H1 (cell line): ENCODE measurements at places on chromosomes 6 and 20.

GRCh38 chr20:24169256-24169655 lies 180.7 kb upstream of the GGTLC1 start:
- no peaks in the 10 kb centered on the region for H3K27me3 ChIP-seq
- DNase-seq = no peak
- H3K27ac ChIP-seq = no peak overlapping the region
- H3K36me3 ChIP-seq = no peaks in the 10 kb centered on the region
- H3K4me1 ChIP-seq = no peaks in the 10 kb centered on the region; the same call in 1 of the 2 replicates
- H3K4me3 ChIP-seq = no peak overlapping the region

GRCh38 chr20:62636446-62636845 lies 5.9 kb upstream of the SLCO4A1 start:
- H3K27ac ChIP-seq = no peak overlapping the region
- H3K27me3 ChIP-seq = no peaks in the 10 kb centered on the region
- H3K4me1 ChIP-seq = peaks cover 14% of the 10 kb centered on the region; the same call in 1 of the 2 replicates
- DNase-seq = no peak
- H3K36me3 ChIP-seq = no peaks in the 10 kb centered on the region
- H3K4me3 ChIP-seq = no peak overlapping the region

DNA sequence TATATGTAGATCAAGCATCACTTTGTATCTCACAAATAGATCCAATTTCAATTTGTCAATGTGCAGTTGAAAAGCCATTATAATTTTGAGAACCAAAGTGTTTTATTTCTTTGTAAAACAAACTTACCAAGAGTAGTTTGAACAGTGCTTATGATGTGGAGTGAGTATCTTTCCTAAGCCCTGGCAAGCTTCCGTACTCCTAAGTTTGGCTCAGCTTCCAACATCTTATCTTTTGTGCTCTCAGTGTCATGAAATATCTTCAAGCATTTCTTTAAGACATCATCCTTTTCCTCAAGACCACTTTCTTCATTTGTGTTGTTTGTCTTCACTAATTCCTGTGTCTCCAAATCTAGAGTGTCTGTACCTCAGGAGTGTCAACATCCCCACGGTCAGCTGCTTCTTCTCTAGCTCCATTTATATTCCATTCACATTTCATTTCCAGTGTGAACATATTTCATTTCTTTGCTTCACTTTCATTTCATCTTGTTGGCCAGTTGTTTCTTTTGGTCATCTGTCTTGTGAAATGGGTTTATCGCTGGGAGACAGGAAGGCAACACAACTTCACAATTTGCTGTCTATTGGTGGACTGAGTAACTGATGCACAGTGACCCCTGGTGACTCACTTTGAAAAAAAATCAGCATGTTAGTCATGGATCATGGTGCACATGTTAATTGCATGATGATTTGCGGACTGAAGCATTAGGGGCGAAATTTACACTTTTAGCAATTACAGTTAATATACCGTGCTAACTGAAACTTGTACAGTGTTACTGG lies 36.9 kb downstream of the SLC24A3 start:
- no peaks in the 10 kb centered on the region for H3K4me1 ChIP-seq
- no peak overlapping the region for H3K27ac ChIP-seq
- H3K27me3 ChIP-seq = no peaks in the 10 kb centered on the region
- H3K36me3 ChIP-seq = no peaks in the 10 kb centered on the region
- no peak overlapping the region for H3K4me3 ChIP-seq
- DNase-seq = no peak

DNA sequence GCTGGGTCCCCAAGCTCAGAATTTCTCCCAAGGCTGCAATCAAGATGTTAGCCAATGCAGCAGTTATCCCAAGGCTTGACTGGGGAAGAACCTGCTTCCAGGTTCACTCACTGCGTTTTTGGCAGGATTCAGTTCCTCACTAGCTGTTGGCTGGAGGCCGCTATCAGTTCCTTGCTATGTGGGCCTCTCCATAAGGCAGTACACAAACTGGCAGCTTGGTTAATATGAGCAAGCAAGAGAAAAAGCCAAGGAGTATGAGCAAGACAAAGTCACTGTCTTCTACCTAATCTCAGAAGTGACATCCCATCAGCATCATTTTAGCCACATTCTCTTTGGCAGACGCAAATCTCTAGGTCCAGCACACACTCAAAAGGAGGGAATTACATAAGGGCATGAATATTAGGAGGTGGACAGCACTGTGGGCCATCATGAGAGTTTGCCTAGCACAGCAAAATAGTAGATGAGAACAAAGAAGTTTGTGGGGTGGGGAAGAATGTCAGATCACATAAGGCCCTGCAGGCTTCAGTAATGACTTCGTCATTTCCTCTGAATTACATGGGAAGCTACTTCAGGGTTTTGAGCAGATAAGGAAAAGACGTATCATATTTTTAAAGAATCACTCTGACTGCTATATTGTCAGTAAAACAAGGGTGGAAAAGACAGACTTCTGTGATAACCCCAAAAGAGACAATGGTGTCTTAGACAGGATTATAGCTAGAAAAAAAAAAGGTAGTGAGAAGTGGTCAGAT lies 25.5 kb downstream of the LMBRD1 start:
- H3K27ac ChIP-seq = no peak overlapping the region
- no peaks in the 10 kb centered on the region for H3K4me1 ChIP-seq
- no peaks in the 10 kb centered on the region for H3K36me3 ChIP-seq
- no peak for DNase-seq

DNA sequence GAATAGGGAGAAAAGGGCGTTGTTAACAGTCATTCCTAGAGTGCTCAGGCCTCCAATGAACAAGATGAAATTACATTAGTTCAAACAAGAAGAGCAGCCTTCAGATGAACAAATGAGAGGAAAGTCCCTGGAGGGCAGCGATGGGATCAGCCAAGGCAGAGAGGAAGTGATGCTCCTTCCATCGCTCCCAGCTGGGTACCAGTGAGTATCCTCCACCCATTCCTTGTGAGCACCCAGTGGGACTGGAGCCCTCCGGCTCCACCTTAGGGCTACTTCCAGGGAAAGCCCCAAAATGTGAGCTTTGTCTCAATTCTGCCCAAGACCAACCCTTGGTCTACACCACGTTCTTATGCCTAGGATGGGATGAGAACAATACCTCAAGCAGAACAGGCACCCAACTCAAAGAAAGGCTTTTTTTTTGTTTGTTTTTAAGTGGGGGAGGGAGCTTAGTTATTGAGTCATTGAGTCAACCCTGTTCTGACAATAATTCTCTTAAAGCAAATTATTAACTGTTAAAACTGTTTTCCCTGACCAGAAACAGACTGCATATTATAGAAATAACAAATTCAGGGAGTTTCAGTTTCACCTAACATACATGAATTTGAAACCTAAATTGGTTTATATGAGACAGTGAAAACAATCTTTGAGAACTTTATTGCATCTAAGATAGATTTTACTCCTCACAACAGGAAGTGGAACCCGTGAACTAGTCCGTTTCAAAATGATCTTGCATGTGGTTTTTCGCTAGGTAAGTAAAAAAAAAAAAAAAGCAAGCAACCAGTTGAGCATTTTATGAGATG lies 106.9 kb downstream of the IPCEF1 start:
- peaks cover 9% of the 10 kb centered on the region for H3K4me1 ChIP-seq
- no peaks in the 10 kb centered on the region for H3K27me3 ChIP-seq
- H3K36me3 ChIP-seq = no peaks in the 10 kb centered on the region
- DNase-seq = no peak
- H3K27ac ChIP-seq = no peak overlapping the region
